ENCODE measurements at places on chromosomes 7 and 10. TPM values are rescaled to one million over a fixed set of nuclear protein-coding genes. Genes with fewer than 3 reads are reported as not detected.

Gene SLC13A1
- total RNA-seq, result not detected

Gene POLR2J2
- 3.3 TPM for total RNA-seq

Gene SVIL
- 25.9 TPM for total RNA-seq

Gene CYP2C18
- total RNA-seq, result not detected

Gene USP54
- total RNA-seq, result 121 TPM

Gene XRCC2
- total RNA-seq, result 0.44 TPM

Gene PLEKHS1
- total RNA-seq, result not detected

Gene FAM237B
- not detected for total RNA-seq

- peaks cover 6% of the 10 kb centered on the region for H3K4me1 ChIP-seq
- no peaks in the 10 kb centered on the region for H3K27me3 ChIP-seq
- H3K27ac ChIP-seq, result no peak overlapping the region
- H3K4me3 ChIP-seq, result no peak overlapping the region
Measured at GRCh38 chr7:22607180-22607579, 107.2 kb upstream of the STEAP1B start.

DNA sequence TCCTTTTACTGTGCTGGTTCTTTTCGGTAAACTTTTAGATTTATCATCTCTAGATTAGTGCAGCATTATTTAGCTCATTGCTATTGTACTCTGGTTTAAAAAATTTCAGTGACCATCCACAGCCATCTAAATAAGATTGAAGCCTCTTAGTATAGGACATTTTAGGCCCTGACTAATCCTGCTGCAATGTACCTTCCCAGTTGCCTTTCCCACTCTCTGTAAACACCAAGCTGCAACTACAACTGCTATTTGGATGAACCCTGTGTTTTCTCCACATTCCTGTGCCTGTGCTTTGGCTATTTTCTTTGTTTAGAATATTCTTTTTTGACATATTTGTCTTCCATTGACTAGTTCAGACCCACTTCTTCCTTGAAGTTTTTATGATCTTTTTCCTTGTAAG lies 314.6 kb downstream of the AUTS2 start:
- H3K4me1 ChIP-seq, result no peaks in the 10 kb centered on the region
- H3K4me3 ChIP-seq, result no peak overlapping the region
- no peak overlapping the region for H3K27ac ChIP-seq
- no peak for DNase-seq
- no peaks in the 10 kb centered on the region for H3K36me3 ChIP-seq

DNA sequence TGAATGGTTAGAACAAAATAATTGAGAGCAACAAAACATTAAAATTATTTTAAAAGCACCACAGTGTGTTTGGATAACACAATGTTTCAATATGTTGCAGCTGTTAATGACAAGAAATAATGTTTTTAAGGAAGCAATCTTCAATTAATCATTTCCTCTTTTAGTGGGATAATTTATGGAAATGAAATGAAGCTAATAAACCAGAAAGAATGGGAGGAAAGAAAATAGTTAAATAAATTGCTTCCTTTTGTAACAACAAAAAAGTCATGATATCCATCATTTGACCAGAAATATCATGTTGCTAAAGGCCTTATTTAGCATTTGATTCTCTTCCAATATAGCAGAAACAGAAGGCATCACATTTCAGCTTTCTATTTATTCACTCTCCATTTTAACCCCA lies 224.5 kb downstream of the SEMA3A start:
- no peak overlapping the region for H3K4me3 ChIP-seq
- H3K36me3 ChIP-seq, result no peaks in the 10 kb centered on the region
- no peak overlapping the region for H3K27ac ChIP-seq
- H3K4me1 ChIP-seq, result no peaks in the 10 kb centered on the region
- no peak for DNase-seq
- H3K27me3 ChIP-seq, result no peaks in the 10 kb centered on the region

DNA sequence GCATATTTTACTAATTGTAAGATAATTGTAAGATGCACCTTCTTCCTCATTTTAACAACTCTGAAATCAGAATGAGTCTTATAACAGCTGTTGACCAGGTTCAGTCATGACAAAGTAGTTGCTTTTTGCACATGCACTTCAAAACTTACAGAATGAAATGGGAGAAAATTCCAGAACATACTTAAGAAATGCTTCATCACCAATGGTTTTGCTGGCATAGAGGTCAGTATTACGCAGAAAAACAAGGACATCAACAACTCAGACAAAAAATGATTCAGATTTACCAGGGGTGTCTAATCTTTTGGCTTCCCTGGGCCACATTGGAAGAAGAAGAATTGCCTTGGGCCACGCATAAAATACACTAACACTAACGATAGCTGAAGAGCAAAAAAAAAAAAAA lies 13.3 kb downstream of the COL28A1 start:
- no peak for DNase-seq
- peaks cover 5% of the 10 kb centered on the region for H3K4me1 ChIP-seq
- H3K27me3 ChIP-seq, result no peaks in the 10 kb centered on the region
- no peak overlapping the region for H3K27ac ChIP-seq

GRCh38 chr10:79482741-79483140 lies 29.6 kb upstream of the EIF5AL1 start:
- no peaks in the 10 kb centered on the region for H3K4me1 ChIP-seq
- H3K27ac ChIP-seq, result no peak overlapping the region
- no peaks in the 10 kb centered on the region for H3K36me3 ChIP-seq
- no peak overlapping the region for H3K4me3 ChIP-seq
- no peaks in the 10 kb centered on the region for H3K27me3 ChIP-seq

DNA sequence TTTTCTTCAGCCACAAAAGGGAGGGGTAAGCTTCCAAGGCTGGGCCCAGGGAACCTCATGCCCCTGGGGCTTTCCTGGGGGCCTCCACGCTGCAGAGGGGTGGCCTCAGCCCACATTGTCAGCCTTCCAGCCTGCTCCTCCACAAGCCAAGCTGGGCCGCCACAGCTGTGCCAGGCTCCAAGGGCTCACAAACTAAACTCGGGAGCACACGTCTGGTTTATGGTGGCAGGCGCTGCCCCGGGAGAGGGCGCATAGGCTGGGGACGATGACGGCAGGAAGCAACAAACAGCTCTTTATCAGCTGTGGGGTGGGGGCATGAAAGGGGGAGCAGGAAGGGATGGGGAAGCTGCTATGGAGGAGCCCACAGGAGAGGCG lies 6.3 kb upstream of the CDH23 start:
- H3K27me3 ChIP-seq, result no peaks in the 10 kb centered on the region
- no peaks in the 10 kb centered on the region for H3K36me3 ChIP-seq
- no peak overlapping the region for H3K27ac ChIP-seq
- DNase-seq, result no peak
- H3K4me3 ChIP-seq, result no peak overlapping the region

GRCh38 chr10:29980084-29980483 lies 79.3 kb downstream of the JCAD start:
- no peaks in the 10 kb centered on the region for H3K4me1 ChIP-seq
- DNase-seq, result no peak
- H3K27ac ChIP-seq, result no peak overlapping the region
- H3K27me3 ChIP-seq, result no peaks in the 10 kb centered on the region
- H3K4me3 ChIP-seq, result no peak overlapping the region

DNA sequence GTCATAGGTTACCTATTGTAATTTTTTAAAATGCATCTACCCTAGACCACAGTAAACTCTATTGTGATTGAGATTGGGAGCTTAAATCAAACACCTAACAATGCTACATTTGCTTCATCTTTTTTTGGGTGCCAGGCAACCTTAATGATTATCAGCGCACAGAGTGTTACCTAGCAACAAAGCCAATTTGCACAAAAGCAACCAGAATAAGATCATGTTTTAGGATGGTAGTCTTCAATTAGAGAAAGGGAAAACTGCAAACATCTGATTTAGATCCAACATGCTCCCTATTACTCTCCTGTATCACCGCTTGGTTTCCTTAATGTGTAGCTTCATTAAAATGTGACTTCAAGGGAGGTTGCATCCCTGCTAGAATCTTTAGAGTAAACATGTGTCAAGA lies 226.9 kb downstream of the ABCA13 start:
- no peak overlapping the region for H3K4me3 ChIP-seq
- H3K4me1 ChIP-seq, result no peaks in the 10 kb centered on the region
- no peak overlapping the region for H3K27ac ChIP-seq
- H3K27me3 ChIP-seq, result no peaks in the 10 kb centered on the region
- H3K36me3 ChIP-seq, result no peaks in the 10 kb centered on the region
- DNase-seq, result no peak

DNA sequence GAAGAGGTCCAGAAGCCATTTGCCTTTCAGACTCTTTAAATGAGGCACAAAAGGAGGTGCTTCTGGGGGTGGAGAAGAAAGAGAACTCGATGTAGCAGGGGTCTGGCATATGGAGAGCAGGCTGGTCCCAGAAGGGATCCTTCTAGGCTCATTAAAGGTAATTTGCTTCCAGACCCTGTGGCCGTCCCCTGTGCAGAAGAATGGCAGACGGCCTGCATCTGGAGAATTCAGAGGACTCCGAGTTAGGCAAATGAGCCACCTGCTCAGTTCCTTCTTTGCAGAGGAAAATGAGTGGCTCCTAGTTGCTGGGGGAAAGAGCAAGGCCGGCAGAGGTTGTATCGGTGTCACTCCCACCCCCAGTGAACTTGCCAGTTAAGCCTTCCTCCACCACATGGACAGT lies 73.8 kb upstream of the FAM180A start:
- H3K27ac ChIP-seq, result no peak overlapping the region
- H3K27me3 ChIP-seq, result no peaks in the 10 kb centered on the region
- H3K36me3 ChIP-seq, result no peaks in the 10 kb centered on the region
- H3K4me3 ChIP-seq, result no peak overlapping the region
- DNase-seq, result no peak

DNA sequence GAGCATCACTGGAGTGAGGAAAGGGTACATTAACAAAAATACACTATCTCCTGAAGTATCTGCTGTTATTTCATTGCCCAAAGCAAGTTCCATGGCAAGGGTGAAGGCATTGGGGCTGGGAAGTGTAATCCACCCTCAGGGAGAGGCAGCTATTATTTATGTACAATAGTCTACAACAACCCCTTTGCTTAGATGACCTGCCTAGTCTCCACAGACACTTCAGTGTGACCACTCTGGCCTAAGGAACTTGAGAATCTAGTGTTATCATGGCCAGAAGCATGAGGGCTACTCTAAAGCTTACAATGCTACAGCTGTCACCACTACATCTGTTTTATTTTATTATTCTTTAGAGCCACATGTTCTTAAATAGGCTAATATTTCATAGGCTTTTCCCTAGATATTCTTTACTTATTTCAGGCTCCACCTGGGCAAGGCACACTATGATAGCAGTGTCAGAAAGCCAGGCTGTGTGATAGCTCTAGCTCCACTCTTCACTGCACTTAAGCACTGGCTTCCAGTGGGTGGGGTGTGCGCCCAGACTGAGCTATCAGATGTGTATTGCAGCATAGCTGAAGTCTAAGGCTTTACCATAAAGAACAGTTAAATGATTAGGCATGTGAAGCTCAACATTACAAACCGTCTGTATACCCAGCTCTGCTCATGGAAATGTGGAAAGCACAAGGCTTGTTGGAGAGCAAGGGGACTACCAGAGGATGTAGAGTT lies 117.0 kb upstream of the CCDC6 start:
- DNase-seq, result no peak
- H3K4me3 ChIP-seq, result no peak overlapping the region
- no peaks in the 10 kb centered on the region for H3K36me3 ChIP-seq
- H3K27ac ChIP-seq, result no peak overlapping the region
- no peaks in the 10 kb centered on the region for H3K4me1 ChIP-seq
- H3K27me3 ChIP-seq, result no peaks in the 10 kb centered on the region

DNA sequence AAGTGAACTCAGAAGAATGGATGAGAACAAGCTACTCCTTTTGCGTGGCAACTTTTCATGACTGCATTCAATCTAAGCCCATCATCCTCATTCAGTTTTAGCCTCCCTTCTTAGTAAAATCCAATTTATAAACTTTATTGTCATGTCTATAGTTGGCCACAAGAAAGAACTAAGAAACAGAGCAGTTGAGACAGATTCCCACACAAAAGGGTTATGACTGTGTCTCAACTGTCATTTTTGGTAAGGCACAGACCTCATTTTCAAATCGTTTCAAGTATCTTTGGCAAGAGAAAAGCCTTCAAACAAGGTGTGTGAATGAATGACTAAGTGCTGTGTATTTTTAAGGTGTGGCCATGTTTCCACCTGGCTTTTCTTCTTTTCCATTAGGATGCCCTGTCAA lies 84.2 kb upstream of the CREB5 start:
- DNase-seq, result no peak
- H3K4me1 ChIP-seq, result no peaks in the 10 kb centered on the region
- H3K4me3 ChIP-seq, result no peak overlapping the region
- no peaks in the 10 kb centered on the region for H3K27me3 ChIP-seq

DNA sequence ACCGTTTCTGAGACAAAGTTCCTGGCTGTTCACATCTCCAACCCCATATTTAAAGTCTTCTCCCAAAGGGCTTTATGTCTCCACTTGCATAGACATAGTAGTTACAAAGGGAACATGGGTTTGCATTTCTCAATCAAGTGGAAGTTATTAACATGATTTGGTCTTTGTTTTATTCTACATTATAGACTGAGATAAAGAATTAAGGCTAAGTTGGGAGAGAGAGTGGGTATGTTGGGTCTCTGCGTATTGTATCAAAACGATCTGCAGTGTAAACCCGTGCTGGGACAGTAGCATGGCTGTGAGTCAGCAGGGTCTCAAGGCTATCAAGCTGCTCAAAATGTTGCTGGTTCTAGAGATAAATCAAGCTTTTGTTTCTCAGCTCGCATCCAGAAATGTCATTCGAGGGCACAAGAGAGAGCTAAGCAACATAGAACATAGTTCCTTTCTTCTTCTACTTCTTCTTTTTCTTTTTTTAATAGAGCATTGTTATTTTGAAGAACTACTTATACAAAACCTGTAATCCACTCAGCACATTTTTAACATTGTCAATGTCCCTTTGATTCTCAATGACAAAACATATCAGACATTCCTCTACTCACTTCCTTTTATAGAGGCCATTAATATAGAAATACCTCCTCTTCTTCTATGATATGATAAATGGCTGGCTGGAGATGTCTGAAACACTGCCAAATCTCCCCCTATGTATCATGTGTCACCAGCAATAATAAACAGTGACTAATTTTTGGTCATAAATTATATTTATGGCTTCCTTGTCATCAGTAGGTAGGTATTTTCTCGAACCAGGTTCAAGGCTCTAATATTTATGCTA lies 34.5 kb upstream of the RHOBTB1 start:
- no peak overlapping the region for H3K27ac ChIP-seq
- no peaks in the 10 kb centered on the region for H3K36me3 ChIP-seq
- no peak overlapping the region for H3K4me3 ChIP-seq
- no peaks in the 10 kb centered on the region for H3K4me1 ChIP-seq
- DNase-seq, result no peak

- H3K4me3 ChIP-seq, result no peak overlapping the region
- no peaks in the 10 kb centered on the region for H3K4me1 ChIP-seq
- no peak overlapping the region for H3K27ac ChIP-seq
- no peak for DNase-seq
Measured at GRCh38 chr10:132136097-132136521, 50.6 kb upstream of the DPYSL4 start.

DNA sequence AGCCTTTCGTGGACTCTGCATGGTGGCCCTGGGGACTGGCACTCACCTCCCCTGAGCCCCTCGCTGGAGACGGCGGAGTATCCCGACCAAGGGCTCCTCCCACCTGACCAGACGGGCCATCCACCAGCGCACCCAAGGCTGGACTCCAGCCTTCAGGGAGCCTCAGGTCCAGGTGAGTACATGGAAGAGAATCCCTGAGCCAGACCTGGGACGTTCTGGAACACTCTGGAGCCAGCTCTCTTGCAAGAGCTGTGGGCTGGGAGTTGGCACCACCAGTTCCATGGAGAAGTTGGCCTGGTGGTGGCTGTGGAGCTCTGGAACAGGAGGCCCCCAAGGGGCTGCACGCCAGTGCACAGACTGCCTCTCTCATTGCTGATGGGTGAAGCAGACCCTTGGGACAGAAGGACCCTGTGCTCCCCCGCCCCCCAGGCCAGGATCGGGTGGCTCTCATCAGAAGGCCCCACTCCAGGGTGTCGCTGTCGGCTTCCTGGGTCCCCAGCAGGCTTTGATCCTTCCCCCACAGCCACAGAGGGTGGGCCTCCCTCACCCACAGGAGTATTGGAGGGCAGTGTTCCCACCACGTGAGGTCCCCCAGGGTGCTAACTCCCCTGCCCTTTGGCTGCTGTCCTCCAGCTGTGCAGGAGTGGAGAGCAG lies 189.9 kb downstream of the EBF3 start:
- no peak for DNase-seq
- no peak overlapping the region for H3K4me3 ChIP-seq
